ENCODE measurements at places on chromosomes 12 and 14. TPM values are rescaled to one million over a fixed set of nuclear protein-coding genes. Genes with fewer than 3 reads are reported as not detected.

DNA sequence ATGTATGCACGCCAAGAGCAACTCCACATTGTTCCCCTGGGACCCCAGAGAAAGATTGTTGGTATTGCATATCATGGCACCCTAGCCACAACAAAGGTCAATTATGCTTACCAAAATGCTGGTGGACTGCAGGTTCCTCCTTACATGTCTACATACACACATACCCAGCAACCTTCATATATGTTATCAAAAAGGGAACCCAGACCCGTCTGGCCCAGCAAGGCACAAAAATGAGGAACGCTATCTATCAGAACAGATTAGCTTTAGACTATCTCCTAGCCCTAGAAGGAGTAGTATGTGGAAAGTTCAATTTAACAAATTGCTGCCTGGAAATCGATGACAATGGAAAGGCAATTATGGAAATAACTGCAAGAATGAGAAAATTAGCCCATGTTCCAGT, 61.5 kb downstream of the DHRS2 start:
- no peak for DNase-seq

TAS2R8 gene
- total RNA-seq = 0.24 TPM

GRCh38 chr12:124814741-124815613, 48.7 kb downstream of the SCARB1 start:
- DNase-seq = no peak

GRCh38 chr12:22254478-22254877, 80.0 kb downstream of the ST8SIA1 start:
- no peak for DNase-seq

- DNase-seq = no peak
Measured at GRCh38 chr12:78802593-78802992, 62.0 kb upstream of the SYT1 start.

CCDC63 gene
- not detected for total RNA-seq

DNA sequence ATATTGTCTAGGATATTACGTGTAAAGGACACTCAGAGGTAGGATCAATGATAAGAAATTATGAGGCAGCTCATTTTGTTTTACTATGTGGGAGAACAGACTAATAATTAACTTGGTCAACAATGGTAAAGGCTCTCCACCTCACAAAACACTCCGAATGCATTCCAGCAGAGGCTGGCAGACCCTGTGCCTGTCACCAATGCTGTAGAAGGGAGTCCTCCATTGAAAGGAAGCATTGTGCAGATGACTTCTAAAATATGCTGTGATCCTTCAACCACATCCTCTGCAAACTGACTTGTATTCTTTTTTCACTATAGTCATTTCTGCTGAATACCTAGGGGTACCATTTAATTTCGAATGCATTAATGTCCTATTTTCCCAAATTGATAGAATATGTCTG, 119.6 kb upstream of the EEA1 start:
- DNase-seq = no peak

DNA sequence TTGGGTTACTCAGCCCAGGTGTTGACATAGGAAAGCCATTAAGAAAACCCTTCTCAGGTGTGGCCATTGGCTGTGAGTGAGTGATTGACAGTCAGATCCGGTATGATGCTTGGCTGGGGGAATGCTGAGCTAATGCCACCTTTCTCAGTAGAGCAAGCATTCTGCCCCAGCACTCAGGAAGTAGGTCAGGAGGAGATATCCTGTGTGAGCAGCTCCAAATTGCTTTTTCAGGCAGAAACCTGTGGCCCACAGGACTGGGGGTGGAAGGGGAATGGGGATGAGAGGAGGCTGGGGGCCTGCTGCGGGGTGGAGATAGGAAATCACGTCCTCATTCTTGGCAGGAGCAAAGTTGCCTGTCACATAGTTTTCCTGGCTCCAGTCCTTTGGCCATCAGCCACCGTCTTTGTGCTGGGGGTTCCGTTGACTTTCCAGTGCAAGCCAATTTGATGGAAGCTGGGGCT, 55.7 kb downstream of the NINJ2 start:
- no peak for DNase-seq

ELK3 gene
- 5.4 TPM for total RNA-seq

GRCh38 chr12:133256321-133256720, 20.6 kb upstream of the ANHX start:
- DNase-seq = no peak

DNA sequence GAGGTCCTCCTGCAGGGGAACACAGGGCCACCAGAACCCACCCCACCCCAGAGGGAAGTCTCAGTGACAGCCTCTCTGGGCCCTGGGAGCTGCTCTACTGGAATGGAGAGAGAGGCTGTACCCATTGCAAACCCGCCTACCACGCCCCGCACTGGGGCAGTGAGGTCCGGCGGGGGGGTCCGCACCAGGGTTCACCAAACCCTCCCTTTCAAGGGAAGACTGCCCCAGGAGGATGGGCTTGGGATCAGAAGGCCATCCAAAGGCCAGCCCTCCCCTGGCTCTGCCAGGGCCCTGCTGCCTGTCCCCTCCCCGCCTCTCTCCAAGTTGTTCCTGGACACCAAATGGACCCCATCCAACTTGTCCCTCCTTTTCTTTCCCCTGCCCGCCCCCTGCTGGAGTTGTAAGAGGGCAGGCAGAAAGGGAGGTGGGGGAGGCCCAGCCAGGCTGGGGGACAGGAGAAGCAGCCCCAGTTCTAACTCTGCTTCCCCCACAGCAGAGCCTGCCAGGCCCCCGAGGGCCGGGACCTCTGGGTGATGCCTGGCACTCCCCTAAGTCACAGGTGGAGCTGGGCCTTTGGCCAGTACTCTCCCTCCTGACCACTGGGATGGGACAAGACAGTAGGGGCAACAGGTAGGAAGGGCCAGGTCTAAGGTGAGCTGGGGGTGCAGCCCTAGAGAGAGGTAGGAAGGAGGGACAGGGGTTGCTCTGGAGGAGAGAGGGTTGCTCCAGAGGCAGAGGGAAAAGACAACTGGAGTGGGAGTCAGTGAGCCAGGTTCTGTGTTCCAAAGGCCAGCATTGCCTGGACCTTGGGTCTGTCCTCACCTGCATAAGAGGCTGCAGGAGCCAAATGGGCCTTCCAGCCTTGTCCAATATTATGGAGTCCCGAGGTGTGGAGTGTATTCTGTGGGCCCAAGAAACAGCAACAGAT, 3.2 kb upstream of the DIO3 start:
- no peak for DNase-seq

CFAP251 gene
- total RNA-seq = 8.9 TPM

RIPK3 gene
- 0.62 TPM for total RNA-seq

- DNase-seq = no peak
Measured at GRCh38 chr12:116709768-116710167, 28.1 kb downstream of the SPRING1 start.

GRCh38 chr14:92783813-92784431, 10.2 kb upstream of the GOLGA5 start:
- DNase-seq = no peak

LYZ gene
- 11.1 TPM for total RNA-seq

DNA sequence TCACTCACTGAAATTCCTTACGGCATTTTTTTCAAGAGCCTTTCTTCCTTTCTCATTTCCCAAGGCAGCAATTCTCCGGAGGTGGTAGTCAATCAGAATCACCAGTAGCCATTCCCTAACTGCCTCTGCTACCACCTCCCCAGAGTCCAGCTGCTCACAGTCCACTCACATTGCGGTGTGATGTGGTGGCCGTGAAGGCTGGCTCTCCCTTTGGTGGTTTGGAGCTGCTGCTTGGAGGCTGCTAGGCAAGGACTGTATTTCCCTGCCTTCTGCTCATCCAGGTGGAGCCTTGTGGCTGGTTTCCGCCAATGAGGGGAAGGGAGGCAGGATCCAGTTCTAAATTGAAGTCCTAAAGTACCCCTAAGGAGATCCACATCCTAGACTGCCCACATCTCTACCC, 222.0 kb downstream of the ANO2 start:
- DNase-seq = no peak

GRCh38 chr12:9961106-9961505, 10.1 kb upstream of the CLEC12A start:
- DNase-seq = no peak

GRCh38 chr14:102565331-102565887, 27.0 kb upstream of the RCOR1 start:
- no peak for DNase-seq

DNA sequence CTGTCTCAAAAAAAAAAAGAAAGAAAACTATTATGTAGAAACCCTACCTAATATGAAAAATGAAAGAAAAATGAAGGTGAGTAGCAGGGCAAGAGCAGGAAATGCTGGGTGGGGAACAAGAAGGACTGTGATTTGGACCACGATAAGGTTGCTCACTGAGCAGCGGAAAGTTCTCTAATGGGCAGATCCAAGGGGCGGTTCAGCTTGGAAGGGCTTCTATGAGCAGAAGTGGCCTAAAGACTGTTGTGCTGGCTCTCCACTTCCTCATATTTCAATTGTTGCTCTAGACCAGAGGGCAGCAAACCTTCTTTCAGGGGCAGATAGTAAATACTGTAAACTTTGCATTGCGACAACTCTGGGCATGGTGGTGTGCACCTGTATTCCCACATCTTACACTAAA, 16.3 kb upstream of the NFYB start:
- DNase-seq = no peak

- no peak for DNase-seq
Measured at GRCh38 chr14:25038044-25038668, 11.8 kb downstream of the STXBP6 start.

ACRBP gene
- total RNA-seq = 5.0 TPM

DENND5B gene
- total RNA-seq = 35.0 TPM

- no peak for DNase-seq
Measured at GRCh38 chr14:93481758-93482157, 51.0 kb downstream of the UNC79 start.

- DNase-seq = no peak
Measured at GRCh38 chr12:95269892-95270291, 52.3 kb downstream of the VEZT start.

DNA sequence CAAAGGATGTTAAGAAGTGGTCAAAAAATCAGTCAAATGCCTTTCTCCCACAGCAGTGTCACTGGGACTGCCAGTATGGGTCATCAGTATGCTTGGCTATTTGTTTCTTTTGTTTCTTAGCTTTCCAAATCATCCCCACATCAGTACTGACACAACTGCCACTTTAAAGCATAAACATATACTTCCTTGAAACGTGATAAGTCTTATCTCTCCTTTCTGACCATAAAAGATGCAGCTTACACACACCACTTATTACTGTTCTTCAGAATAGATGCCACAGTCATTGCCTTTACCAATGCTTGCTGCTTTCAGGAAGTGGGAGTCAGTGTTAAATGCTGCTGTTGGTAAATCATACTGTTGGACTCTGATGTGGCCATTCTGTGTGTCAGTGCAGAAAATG, 18.6 kb upstream of the GARIN2 start:
- DNase-seq = no peak

GRCh38 chr12:109625131-109625559, 51.6 kb downstream of the MVK start:
- DNase-seq = no peak

- no peak for DNase-seq
Measured at GRCh38 chr14:52072266-52072780, 3.5 kb upstream of the NID2 start.

- no peak for DNase-seq
Measured at GRCh38 chr12:66359300-66359699, 57.0 kb downstream of the HELB start.

DNA sequence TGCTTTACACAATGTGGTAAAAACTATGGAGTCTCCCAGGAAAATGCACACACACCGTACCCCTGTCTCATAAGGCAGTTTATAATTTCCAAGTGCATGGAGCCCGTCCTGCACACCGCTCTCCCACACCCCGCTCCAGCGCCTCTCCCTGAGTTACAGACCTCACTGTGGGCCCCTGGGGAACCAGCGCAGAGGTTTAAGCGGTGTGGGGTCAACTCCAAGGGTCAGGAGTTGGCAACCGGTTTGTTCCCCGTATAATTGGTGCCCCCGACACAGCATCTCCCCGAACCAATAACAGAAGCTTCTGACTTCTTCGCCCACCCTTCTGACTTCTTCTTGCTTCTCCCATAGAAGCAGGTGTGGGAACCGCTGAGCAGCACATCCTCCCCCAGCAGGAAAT, 58.4 kb upstream of the DDX11 start:
- DNase-seq = no peak

- peak; percentile 79 for DNase-seq
Measured at GRCh38 chr12:52213564-52214420, 19.3 kb upstream of the KRT7 start.

RCOR1 gene
- total RNA-seq = 36.4 TPM

DNA sequence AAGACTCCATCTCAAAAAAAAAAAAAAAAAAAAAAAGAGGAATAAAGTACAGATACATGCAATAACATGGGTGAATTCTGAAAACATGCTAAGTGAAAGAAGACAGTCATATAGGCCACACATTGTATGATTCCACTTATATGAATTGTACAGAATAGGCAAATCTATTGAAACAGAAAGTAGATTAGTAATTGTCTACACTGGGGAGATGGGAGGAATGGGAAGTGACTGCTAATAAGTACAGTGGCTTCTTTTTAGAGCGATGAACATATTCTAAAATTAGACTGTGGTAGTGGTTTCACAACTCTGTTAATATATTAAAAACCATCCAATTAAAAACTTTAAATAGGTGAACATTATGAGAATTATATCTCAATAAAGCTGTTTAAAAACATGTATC, 74.4 kb downstream of the ANKS1B start:
- DNase-seq = no peak

All from progenitor cell of endocrine pancreas (in vitro differentiated cells).